ENCODE measurements at places on chromosomes 7 and 10.

- DNase-seq = no peak
Measured at GRCh38 chr7:46153583-46153950, 232.5 kb upstream of the IGFBP3 start.

DNA sequence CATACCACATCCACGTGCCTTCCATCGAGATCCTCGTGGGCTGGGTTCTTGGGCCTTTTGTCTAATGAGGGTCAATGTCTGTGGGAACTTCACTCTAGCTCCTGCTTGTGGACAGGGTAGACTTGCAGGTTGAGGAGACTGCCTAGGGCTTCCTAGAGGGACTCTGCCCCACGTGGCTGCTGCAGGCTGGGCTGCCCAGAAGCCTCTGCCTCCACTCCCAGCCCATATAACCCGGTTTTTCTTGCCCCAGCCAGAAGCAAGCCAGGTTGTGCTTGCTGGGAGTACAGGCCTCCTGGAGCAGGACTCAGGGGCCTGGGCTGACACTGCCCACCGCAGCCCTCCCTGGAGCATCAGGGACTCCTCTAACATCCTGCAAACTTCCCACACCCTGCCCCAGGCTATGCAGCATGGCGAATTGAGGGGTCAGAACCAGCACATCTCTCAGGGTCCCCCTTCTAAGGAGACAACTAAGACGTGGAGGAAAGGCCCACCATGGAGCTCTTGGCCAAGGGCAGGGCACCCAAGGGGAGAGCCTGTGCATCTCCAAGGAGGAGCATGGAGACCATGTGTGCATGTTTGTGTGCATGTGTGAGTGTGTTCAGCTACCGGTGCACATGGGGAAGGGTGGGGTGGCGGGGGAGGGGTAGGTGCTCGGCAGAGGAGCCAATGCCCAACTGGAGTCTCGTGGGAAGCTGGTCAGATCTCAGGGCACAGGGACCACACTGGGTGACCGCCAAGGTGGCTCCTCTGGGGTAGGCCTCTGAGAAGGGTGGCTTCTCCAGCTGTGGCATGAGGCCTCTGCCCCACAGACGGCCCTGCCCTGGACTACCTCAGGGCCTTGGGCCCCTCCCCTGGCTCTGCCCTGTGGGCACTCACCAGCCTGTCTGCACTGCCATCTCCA lies 62.6 kb downstream of the RASGEF1A start:
- DNase-seq = no peak

DNA sequence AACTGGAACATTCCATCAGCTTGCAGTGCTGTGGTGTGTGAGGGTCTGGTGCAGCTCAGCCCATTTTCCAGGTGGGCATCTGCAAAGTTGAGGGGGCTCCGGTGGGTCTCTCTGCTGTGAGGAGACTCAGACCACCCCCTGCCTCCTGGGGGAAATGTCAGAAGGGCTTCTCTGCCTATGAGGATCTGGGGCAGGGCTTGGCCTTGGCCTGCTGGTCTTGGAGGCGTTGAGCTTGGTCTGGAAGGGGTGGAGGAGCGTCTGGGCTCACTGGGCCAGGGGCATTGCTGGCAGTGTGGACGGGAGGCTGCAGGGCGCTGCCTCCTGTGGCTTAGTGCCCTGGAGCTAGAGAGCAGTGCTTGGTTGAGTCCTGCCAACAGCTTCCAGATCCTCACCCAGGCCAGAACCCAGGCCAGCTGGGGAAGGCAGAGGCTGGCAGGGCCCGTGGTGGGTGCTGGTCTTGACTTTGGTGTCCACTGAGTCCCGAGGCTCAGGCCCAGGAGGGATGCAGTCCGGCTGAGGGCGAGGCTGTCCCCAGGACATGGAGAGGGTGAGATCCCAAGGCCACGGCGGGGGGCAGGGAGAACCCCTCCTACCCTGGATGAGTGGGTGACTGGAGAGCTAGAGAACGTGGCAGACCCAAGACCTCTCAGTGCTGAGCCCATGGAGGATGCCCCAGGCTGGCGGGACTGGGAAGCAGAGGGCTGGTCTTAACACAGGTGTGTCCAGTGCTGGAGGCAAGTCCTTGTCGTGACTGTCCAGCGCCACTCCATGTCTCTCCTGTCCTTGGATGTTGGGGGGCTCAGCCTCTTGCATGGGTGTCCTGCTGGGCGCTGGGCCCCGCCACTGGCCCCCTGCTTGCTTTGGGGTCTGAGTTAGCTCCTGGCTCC lies 2.8 kb downstream of the SPRN start:
- DNase-seq = no peak

GRCh38 chr10:29635711-29636144 lies 957 bp upstream of the SVIL start:
- peak; percentile 36 for DNase-seq

GRCh38 chr7:157830331-157830730 lies 493.5 kb downstream of the DNAJB6 start:
- DNase-seq = no peak

DNA sequence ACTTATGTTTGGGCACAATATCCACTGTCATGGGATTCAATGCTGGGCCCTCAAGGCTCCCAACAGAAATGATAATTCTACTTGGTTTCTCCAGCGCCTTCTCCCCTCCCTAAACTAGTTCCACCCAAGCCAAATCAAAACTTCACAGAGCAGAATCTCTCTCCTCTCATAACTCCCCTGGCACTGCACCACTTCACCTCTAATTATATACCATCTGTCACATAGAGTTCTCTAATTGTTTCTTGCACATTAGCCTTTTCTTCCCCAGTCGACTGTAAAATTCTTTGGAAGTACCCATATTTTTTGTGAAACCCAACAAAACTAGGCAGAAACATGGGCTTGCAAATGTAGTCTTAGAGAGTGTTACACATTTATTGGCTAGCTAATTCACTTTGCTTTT lies 8.1 kb downstream of the SGMS1 start:
- DNase-seq = no peak

- DNase-seq = peak; percentile 94
Measured at GRCh38 chr10:3468919-3469638, 296.5 kb upstream of the PITRM1 start.

DNA sequence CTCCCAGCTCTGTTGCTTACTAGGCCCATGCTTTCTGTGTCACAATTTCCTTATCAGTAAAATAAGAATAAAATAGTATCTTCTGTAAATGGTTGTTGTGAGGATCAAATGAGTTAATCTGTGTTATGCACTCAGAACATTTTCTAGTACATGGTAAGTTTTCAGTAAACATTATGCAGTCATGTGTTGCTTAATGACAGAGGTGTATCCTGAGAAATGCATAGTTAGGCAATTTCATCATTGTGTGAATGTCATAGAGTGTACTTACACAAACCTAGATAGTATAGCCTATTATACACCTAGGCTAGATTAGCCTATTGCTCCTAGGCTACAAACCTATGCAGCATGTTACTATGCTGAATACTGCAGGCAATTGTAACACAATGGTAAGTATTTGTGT lies 4.4 kb downstream of the PTTG1IP2 start:
- DNase-seq = no peak

DNA sequence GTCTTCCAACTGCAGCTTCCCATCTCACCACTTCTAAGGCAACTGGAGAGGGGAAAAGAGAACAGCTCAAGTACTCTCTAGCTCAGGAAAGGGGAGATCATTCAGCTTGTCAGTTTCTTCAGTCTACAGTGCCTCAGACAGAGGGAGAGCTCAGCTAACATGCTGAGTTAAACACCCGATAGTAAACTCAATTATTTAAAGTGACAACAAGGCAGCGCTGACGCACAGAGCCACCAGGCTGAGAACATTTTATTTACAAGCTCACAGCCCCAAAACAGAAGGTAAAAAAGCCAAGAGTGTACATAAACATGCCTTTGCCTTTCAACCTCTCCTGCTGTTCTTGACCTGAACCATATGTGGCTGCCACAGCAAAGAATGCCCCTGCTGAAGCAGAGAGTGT lies 10.1 kb upstream of the CUZD1 start:
- DNase-seq = peak; percentile 17

GRCh38 chr7:7577888-7578287 lies 11.2 kb downstream of the MIOS start:
- no peak for DNase-seq

- DNase-seq = no peak
Measured at GRCh38 chr7:118003476-118003875, 130.2 kb upstream of the CTTNBP2 start.

DNA sequence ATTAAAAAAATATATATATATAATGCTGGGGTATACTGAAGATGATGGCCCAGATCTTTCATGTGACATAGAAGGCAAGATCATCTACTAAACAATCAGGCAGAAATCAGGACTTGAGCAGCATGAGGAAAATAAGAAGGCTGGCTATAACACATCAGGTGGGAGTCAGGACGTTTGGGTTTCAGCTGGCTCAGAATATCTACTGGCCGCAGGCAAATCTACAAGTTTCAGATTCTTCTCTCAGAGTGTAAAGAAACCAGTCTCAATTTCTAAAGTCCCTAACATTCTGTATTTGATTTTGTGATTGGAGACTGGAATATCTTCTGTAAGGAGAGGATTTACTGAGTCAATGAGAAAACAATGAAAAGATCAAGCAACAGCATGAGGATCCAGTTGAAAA lies 37.7 kb upstream of the FAM3C start:
- DNase-seq = no peak

GRCh38 chr7:21941611-21942141 lies 4.0 kb downstream of the CDCA7L start:
- DNase-seq = peak; percentile 66

- DNase-seq = no peak
Measured at GRCh38 chr10:86182150-86182549, 184.4 kb downstream of the GRID1 start.

DNA sequence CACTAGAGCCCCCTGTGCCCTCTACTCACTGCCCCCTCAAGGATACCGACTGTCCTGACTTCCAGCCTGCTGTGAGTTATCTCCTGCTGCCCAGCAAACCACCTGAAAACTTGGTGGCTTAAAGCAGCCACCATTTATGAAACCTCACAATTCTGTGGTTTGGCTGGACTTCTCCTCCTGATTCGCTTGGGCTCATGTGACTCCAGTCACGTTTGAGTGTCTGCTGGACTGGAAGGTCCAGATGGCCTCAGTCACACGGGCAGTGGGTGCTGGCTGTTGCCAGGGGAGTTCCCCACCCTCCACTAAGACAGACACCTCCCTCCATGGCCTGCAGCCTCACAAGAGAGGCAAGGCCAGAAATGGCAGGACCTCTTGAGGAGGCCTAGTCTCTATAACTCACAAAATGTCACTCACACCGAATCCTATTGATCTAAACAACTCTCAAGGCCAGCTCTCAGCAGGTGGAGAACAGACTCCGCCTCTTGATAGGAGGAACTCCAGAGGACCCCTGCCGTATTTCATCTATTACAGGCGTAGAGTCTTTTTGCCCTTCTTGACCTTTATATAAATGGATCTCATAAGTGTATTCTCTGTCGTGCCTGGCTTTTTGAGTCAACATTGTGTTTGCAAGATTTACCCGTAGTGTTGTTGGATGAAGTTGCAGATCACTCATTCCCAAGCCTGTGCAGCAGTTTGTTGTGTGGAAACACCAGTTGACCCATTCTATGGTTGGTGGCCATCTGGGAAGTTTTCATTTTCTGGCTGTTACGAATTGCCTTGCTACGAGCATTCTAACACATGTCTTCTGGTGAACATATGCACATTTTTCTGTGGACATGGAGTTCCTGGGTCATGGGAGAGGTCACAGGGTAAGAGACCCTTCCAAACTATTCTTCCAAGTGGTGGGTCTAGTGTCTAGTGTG lies 48.3 kb downstream of the ZMIZ1 start:
- DNase-seq = peak; percentile 58

DNA sequence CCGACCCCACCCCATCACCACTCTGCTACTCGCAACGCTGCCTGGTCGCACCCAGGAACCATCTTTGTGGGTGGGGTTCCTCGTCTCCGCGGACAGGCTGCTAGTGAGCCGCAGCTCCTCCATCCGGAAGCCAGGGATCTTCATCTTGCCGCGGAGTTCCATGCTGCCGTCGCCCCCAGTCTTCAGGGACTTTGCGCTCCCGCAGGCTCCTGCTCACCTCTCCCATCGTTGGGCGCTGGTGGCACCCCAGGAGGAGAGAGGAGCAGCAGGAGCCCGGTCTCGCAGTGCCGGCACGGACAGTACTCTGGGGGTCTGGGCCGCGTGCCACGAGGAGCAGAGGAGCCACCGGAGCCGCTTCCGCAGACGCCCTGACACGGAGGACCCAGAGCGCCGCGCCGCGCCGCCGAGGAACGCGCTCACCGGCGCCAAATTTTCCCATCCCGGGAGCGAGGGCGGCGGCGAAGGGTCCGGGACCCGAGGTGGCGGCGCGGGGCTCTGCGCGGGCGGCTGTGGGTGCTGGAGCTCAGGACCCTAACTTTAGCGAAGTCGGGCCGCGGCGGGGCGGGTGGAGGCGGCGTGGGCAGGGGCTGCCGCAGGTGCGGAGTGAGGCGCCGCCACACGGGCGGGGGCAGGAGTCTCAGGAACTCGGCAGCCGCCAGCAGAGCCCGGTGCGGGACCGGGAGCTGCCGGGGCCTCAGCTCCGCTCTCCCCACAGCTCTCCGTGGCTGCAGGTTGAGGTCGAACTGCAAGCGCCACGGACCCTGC lies 750.1 kb upstream of the SORCS1 start:
- no peak for DNase-seq

DNA sequence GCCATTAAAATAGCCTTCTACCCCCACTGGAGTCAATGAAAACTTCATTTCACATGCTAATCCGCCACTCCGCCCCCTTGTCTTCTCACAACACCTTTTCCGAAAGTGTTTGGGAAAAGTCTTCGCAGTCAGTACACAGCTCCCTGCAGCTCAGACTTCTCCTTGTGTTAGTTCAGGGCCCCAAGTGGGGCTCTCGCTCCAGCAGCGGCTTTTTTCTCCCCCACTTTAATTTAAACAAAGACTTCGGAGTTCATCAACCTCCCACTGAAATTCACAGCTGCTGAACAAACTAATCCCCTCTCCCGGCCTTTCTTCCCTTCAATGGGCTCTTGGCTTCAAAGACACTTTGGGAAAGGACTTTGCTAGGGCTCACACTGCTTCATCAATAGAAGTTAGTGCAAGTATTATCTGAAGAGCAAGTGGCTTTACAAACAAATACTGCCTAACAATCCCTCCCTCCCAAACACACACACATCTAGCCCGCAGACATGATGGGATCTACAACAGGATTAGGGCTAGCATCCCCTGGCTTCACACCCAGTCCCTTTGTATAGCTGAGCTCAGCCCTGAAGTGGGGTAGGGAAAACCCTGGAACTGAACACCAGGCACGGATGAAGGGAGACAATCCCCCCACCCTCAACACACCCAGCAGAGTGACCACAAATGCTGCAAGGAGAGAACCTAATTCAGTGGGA lies 23.1 kb downstream of the WNT8B start:
- DNase-seq = no peak

DNA sequence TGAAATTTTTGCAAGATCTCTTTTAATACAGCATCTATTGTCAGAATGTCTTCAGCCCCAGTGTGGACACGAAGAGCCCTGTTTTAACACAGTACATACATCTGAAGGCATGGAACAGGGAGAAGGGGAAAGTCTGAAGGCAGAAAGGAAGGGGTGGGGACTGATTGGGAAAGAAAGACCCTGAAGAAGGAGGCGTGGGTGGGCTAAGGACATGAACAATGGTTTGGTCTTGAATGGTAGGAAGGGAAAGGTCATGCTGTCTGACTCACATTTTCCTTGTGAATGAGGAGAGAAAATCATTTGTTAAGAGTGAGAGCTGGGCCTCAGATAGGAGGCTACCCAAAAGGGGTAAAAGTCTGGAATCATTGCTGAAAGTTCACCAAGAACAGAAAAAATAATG lies 297.1 kb downstream of the GALNT17 start:
- no peak for DNase-seq

GRCh38 chr7:142478479-142479220 lies 220.8 kb upstream of the PRSS58 start:
- peak; percentile 78 for DNase-seq
